Fibroblast of mammary gland (primary cell): ENCODE measurements at places on chromosomes 16 and 17.

DNA sequence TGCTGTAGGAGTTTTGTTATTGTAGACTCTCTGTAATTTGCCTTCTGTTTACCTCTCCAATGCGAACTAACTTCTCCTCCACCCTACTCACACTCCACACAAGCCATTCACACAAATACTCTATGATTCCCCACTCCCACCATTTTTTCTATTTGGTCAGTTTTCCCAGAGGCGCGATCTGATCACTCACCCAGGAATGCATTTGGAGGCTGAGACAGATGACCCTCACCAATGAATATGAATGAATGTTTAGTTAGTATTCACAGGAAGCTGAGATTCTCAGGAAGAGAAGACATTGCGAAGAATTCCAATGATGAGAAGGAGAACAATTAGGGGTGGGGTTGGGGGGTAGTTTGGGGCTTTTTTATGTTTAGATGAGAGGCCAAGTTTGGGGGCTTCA, 10.5 kb upstream of the ANKFN1 start:
- no peak for DNase-seq

DNA sequence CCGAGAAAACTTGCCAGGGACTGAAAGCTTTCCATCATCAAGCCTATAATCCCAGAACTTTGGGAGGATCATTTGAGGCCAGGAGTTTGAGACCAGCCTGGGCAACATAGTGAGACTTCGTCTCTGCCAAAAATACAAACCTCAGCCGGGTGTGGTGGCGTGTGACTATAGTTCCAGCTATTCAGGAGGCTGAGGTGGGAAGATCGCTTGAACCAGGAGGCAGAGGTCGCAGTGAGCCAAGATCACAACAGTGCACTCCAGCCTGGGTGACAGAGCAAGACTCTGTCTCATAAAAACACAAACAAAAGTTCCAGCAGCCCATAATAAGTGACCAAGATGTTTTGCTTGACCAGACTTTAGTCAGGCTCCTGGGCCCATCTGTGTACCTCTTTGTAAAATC, 1.9 kb downstream of the MEAK7 start:
- DNase-seq, result peak; percentile 41

- no peak for DNase-seq
Measured at GRCh38 chr16:75567911-75568310, 1.7 kb downstream of the GABARAPL2 start.

- DNase-seq, result no peak
Measured at GRCh38 chr17:78665952-78666920, 89.0 kb upstream of the DNAH17 start.
